ENCODE measurements at places on chromosomes 5 and 9.

DNA sequence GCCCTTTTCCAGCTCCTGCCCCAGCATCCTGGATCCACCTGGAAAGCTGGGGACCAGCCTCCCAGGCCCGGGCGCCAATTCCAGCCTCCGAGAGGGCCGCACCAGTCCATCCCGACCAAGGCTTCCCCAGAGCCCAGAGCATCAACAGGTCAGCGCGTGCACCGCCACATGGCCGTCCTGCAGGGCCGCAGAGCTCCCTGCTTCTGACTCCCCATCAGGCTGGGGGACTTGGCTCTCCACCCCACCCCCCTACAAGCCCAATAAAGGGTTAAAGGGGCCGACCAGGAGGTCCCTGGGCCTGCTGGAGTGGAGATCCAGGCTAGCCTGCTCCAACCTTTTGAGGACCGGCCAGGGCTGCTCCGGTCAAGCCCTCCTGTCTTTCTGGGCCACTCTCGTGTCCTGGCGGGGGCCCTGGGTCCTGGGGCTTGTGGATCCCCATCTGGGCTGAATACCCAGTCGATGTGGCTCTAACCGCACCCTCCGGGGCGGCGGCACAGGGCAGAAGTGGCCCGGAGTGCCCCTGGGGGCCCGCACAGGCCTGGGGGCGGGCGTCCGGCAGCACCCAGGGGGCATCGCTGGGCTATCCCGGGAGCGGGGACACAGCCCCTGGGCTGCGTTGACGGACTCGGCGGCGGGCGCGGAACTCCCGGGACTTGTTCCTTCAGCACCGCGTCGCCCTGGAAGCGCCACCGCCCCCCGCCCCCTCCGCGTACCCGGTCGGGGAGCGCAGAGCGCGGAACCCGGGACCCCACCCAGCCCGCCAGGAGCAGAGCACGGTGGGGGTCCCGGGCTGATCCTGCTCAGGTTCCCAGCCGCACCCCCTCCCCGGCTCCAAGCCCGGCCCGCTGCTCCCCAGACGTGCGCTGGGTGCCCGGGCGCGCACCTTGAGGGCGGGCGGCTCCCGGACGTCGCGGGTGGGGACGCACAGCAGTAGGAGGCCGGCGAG lies 590 bp downstream of the ENTPD2 start:
- no peak for DNase-seq

- peak; percentile 58 for DNase-seq
Measured at GRCh38 chr9:14353222-14354056, 39.5 kb upstream of the NFIB start.

DNA sequence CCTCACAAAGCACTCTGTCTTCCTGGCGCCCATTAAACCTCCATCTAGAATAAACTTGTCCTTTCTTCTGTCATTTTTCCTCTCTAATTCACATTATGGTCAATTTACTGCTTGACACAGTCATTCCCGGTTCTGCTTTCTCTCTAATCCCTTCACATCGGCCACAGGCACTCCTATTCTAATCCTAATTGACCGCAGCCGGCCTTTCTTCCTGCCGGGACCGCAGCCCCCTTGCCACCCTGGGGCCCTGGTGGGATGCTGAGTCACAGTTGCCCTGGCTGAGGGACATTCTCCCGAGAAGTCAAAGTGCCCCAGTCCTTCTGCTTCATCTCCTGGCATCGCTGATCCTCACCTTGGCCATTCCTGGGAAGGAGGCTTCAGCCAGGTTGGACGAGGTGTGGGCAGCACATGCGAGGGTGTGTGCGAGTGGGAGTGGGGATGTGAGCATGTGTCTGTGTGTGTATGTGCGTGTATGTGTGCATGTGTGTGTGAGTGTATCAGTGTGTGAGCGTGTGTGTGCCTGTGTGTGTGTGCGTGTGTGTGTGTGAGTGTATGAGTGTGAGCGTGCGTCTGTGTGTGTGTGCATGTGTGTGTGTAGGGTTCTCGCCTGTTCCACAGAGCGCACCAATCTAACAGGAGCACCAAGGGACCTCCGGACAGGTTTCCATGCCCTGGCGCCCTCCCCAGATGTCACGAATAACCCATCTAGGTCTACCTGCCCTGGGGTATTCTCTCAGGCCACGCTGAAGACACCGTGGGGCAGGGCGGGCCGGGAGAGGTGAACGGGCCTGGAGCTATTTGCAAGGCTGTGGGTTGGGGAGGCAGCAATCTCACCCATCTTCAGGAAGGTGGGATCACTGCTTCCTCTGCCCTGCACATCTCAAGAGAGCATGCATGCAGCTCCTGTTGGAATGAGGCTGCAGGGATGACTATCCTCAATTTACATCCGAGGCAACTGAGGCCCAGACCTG lies 191.2 kb downstream of the PAX5 start:
- no peak for DNase-seq

DNA sequence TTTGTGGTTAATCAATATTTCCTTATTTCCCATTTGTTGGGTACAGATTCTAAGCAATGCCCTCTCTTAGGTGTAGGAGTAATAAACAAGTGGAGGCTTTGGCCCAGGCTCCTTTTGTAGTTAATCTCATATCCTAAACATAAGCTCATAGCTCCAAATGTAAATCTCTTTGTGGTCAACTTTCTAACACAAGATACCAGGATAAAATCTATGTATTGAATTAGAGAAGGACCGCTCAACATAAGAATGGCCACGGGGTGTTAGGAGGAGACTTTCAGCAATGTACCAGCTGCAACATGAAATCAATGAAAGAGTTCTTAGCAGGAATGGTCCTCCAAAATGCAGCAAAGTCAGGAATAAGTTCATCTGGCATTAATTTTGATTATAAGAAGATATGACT lies 334.5 kb upstream of the ITGA1 start:
- DNase-seq = no peak

GRCh38 chr5:168366116-168366515 lies 74.7 kb downstream of the WWC1 start:
- no peak for DNase-seq

DNA sequence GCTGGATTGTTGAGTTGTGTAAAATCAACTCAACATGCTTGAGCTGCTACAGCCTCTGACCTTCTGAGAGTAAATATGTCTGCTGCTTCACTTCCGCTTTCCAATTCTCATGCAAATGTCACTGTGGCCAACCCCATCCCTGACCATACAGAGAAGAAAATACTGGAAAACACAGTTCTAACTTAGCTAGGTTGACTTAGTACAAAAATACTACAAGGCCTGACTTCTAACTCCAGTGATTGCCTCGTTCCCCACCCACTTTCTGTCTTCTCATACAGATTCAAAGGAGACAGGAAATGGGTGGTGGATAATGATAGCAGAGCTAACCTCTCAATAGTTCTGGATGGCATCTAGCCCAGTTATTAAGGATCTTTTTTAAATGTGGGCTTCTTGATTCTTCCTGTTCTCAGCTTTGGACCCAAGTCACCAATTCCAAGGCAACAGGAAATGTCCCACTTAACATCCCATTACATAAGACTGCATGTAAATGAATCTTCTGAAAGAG lies 226.6 kb upstream of the SLC24A2 start:
- DNase-seq = no peak

DNA sequence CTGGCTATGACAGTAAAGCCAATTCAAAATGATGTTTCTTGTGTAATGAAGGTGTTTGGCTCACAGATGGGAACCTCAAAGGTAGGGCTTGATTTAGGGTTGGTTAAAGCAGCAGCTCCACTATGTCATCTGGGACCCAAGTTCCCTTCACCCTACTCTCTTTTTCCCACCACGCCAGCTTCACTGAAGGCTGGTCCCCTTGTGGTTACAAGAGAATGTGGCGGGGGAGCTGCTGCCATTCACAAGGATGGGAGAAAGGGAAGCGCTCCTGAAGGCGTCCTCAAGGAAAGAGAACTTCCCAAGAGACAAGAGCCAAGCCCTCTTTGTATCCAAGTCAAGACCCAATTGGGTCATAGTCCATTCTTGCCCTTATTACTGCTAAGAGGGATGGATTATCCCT lies 72.7 kb downstream of the NTRK2 start:
- no peak for DNase-seq

DNA sequence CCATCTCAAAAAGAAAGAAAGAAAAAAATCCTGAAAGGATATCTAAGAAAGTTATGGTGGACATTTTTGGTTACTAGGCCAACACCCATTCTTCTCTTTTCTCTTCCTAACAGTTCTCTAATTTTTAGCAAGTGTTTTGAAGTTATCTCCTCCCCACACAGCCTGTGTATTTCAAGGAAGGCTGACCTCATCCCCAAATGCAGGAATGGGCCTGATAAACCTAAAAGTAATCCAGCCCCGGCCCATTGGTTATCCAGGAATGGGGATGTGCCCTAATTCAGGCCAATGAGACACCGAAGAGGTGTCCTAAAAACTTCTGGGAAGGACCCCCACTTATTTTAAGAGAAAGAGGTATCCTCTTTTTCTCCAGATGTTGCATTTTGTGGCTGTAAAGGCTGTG lies 46.6 kb downstream of the F2R start:
- no peak for DNase-seq

DNA sequence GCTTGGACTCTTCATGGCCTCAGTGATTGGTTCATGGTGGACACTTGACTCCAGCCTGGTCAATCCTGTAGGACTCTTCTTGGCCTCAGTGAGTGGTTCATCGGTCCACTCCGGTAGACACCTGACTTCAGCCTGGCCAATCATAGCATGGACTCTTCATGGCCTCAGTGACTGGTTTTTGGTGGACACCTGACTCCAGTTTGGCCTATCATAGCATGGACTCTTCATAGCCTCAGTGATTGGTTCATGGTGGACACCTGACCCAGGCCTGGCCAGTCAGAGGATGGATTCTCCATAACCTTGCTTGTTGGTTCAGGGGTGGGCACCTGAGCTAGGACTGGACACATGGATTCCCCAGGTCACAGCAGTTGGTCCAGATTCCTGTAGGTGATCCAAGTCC lies 106.0 kb upstream of the ERCC6L2 start:
- DNase-seq = no peak

GRCh38 chr5:163106098-163106497 lies 331.3 kb upstream of the CCNG1 start:
- DNase-seq = no peak

DNA sequence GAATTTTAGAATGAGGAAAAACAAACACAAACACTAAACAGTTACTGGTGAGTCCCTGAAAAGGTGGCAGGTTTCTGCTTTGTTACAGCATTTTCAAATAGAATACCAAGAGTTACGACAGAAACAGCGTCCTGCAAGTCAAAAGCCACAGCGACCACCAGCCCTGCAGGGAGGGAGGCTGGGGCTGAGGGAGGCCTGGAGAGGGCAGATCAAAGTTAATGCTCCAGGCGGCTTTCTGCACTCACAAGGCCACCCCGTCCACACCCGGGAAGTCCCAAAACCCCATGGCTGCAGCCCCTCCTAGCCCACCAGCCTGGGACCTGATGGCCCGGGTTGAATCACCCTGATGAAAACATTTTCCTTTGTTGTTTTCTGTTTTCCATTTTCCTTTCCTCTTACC lies 29.3 kb downstream of the COL23A1 start:
- no peak for DNase-seq

DNA sequence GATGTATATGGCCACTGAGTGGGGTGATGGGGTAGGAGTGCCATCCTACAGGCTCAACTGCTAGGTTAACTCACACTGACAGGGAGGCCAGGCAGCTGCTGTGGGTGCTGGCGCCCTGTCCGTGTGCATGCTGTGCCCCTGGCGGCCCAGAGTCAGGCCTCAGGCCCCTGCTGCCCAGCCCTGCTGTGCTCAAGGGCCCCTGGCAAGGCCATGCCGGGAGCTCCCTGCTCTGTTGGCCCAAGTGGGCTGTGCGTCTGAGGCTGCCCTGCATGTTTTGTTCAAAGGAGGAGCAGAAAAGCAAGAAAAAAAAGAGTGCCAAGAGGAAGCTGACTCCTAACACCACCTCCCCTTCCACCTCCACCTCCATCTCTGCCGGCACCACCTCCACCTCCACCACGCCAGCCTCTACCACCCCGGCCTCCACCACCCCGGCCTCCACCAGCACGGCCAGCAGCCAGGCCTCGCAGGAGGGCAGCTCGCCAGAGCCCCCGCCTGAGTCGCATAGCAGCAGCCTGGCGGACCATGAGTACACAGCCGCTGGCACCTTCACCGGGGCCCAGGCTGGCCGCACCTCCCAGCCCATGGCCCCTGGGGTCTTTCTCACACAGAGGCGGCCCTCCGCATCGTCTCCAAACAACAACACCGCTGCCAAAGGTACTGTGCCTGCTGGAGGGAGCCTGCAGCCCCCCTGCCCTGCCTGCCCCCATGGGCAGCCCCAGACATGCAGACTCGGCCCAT lies 100.1 kb downstream of the PHF2 start:
- DNase-seq = no peak

Data from activated T-helper 1 cell treated with anti-CD3 and anti-CD28 coated beads, Interleukin-2, amount 50 U/mL, for 16 hours (primary cell).